C1 segment of cervical spinal cord (tissue), 14 donors: ENCODE measurements at places on chromosomes 6 and 20.

- DNase-seq = no peak
These were observed 28.5 kb downstream of the BCL2L1 start for GRCh38 chr20:31693987-31694661.

GRCh38 chr20:20561841-20562240, 150.6 kb downstream of the RALGAPA2 start:
- peak; percentile 17 for DNase-seq

- no peak for DNase-seq
These were observed 1044.7 kb downstream of the KIF16B start for GRCh38 chr20:15528391-15529111.

DNA sequence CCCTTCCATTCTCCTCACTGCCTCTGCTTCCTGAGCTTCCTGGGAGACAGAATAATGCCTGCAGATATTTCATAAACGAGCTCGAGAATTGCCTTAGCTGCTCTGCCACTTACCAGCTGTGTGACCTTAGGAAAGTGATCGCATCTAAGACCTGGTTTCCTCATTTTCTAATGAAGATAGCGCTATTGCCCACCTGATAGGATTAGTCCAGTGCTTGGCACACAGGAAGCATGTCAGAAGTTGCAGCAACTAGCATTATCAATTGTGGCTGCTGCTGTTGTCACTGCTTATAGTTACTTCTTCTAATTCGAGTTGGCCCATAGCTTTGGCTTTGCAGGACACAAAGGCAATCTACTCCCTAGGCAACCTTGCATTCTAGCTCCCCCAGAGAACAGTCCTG, 305.5 kb upstream of the SGK1 start:
- DNase-seq = no peak

DNA sequence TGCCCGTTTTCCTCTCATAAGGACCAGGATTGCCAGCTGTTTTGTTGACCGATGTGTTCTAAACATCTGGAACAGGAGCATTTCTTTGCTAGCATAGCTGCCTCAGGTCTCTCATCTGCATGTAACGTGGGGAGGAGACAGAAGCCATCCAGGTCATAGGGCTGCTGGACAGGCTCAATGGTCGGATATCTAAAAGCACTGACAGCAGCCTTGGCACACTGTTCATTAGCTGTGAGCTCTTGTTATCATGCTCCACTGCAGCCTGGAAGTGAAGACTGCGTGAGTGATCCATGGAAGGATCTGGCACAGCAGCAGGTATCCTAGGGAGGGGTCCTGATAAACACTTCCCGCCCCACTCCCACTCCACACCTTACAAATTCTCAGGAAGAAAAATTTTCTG, 175.3 kb downstream of the LRFN2 start:
- no peak for DNase-seq

DNA sequence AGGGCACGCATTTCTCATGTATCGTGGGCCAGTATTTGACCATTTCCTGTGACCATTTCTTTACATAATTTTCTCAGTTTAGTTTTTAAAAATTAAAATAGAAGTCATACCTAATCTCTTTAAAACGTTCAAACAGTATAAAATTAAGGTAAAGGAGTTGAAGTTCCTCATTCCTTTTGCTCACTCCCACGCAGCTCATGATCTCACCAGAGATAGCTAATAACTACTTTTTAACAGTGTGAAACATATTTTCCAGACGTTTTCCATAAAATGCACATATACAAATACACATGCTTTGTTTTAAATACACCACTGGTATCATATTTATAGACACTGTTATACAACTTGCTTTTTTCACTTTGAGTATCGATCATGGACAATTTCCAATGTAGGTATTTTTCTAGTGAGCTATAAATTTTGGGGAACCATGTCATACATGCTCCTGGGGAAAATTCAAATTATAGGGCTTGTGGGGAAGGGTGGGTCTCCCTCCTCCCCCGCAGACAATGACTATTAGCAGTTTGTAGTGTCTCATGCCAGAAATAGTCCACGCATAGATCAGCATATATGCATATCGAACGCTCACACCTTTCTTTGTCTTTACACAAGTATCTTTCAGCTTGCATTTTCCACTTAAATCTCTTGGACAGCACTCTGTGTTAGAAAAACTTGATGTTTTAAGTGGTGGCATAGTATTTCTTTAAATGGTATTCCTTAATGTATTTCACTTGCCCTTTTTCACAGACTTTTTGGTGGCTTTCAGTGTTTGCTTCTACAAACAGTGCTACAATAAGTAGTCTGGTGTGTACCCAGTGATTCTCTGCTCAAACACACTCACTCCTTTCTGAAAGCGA, 145.5 kb upstream of the ZNF217 start:
- no peak for DNase-seq

DNA sequence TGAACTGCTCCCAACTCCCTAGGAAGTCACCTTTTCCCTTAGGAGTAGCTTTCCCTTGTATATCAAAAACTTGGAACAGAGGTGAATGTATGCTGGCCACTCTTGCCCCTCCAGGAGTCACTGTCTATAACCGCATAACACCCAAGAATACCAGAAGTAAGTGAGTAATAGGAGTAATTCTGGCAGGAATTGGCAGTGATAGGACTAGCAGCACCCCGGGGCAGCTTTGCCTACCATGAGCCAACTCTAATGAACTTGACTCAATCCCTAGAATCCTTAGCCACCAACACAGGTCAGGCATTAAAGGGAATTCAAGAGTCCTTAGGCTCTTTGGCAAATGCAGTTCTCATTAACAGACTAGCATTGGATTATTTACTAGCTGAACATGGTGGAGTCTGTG, 28.8 kb upstream of the CD164 start:
- no peak for DNase-seq

DNA sequence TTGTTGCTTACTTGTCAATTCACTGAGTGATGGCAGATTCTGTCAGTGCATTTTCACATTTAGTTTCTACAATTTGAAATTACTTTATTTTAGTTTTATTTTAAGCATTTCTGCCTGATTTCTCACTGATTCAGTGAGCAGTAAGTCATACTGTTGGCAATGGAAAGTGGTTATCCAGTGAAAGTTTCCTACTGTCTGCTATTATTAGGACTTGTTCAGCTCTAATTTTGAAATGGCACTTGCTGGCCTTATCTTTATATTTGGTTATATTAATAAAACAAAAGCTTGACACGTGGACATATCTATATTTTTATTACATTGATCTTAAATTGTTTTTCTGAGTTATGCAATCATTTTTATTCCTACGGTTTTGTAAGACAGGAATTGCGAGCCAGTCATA, 871.8 kb upstream of the SLC35B3 start:
- DNase-seq = no peak
